ENCODE measurements at places on chromosomes 4 and X.

DNA sequence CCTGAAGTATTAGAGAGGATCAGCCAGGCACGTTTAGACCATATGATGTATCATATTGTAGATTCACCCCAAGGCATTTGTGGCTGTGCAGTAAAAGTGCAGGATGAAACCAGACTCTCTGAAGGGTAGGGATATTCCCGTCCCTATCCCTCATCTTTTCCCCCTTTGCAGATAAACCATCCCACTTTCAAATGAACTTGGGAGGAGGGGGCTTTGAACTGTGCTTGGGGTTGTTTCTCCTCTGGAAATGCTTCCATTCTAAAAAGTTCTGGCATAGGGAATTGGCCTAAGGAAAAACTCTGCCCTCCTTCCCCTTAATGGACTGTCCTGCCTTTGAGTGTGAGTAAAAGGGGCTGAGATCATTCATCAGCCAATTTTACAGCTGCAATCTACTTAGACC lies 23.8 kb downstream of the SNCA start:
- no peak for DNase-seq

DNA sequence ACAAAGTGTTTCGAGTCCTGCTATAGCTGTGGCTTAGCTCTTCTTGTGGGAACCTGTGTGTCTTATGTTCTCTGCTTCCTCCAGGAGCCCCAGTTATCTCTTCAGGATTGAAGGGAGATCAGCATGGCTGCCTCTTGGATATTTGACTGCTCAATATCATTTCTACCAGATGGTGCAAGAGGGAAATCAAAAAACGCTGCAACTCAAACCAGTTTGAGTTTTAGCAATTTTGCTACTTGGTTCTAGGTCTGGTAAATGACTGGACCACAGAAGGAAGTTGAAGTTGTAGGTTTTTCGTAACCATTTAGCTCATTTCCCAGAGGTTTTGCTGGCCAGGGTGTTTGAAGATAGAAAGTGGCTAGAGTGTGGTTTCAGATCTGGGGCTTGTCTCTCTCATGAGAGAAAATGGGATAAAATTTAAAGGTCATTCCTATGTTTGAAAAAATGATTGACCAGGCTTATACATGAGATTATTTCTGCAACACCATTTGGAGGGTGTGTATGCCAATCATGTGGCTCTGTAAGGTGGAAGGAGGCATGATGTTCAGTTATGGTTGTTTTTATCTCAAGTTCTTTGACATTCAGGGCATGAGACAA lies 210.4 kb downstream of the SPRY1 start:
- DNase-seq: peak; percentile 64

GRCh38 chrX:78011846-78012245 lies 42.4 kb upstream of the PGAM4 start:
- DNase-seq: no peak

GRCh38 chrX:23201706-23202105 lies 132.9 kb upstream of the PTCHD1 start:
- DNase-seq: no peak

- peak; percentile 63 for DNase-seq
These were observed 5.6 kb upstream of the CT45A1 start for GRCh38 chrX:135707880-135708279.

GRCh38 chr4:56372774-56373173 lies 14.5 kb downstream of the AASDH start:
- DNase-seq: no peak

GRCh38 chr4:183407128-183407585 lies 37.3 kb upstream of the CDKN2AIP start:
- peak; percentile 88 for DNase-seq

- DNase-seq: peak; percentile 44
These were observed 20.7 kb upstream of the IL13RA1 start for GRCh38 chrX:118706681-118707080.

DNA sequence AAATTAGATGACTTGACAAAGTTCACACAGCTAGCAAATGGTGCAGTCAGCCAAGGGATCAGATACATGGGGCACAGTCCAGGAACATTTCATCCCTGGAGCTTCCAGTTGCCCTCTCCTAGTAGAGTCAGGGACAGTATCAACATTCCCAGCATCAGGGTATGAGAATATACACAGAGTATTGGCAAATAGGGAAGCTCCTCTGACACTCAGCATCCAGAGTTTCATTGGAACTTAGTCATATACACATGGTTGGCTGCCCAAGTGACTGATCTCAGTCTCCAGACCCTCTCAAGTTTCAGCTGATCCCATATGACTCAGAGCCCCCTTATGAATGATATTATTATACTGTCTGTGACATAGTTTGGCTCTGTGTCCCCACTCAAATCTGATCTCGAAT lies 13.7 kb upstream of the KCTD8 start:
- DNase-seq: no peak

GRCh38 chrX:13411496-13412207 lies 91.8 kb upstream of the ATXN3L start:
- DNase-seq: no peak

DNA sequence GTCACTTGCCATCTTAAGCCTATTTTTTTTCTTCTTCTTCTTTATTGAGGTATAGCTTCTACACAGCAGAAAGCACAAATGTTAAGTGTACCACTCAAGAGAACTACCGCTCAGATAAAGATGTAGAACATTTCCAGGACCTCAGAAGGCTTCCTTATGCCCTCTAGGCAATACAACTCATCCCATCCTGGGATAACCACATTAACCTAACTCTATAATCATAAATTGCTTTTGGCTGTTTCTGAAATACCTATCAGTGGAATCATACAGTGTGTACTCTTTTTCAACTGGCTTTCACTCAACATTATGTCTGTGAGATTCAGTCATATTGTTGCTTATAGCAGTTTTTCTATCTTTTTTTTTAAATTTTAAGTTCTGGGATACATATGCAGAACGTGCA lies 51.7 kb downstream of the ARFIP1 start:
- DNase-seq: no peak

DNA sequence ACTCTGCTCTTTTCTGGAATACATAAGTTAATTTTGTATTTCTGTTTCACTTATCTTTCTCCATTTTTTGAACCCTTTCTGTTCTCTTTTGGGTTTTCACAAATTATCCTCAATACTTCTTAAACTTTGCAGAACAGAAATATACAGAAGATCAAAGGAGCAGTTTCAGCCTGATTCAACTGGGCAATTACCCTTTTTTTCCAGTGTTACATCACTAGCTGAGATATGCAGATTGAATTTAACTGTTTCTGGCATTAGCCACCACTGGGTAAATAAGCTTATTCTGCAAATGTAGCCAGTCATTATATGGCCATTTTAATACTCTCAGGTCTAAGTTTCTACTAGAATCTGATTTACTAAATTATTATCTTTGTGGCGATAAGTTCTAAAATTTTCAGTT lies 66.9 kb upstream of the GRID2 start:
- no peak for DNase-seq

DNA sequence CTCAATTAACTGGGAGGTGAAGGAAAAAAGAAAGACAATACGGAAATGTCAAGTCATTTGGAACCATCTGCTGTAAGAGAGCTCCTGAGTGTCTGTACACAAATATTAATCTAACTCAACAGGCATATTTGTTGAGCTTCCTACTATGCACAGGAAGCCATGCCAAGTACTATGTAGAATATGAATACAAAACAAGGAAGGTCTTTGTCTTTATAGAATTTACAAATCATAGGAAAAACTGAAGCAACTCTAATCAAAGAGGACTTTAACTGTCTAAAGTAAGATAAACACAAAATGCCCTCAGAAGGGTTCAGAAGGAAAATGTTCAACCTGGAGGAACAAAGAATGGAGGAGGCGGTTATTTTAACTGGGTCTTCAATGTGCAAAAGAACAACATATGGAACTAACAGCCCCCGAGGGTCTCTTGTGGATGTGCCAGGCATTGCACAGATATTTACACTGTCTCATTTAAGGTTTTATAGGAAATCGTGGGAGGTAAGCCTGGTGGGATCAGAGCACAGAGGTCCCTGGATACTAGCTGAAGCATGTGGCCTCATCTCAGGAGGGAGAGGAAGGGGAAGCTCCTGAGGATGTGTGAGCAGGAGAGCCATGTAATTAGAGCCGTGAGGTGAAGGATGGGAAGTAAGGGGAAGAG lies 5.8 kb downstream of the FAM114A1 start:
- no peak for DNase-seq

DNA sequence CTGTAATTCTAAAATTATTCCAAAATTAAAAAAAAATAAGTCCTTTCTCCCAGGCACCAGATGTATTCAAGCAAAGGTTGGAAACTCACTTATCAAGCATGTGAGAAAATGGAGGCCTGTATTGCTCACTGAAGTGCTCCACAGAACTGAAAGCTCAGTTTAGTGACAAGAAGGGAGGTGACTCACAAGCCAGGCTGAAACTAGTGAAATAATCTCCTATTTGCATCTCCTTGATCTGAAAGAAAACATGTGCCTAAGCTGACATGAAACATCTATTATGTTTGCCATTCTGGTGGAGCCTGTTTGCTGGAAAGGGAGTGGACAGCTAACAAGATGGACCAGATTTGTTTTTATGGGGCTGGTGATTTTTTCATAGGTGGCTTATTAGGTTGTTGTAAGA lies 54.0 kb upstream of the AMELX start:
- peak; percentile 22 for DNase-seq

DNA sequence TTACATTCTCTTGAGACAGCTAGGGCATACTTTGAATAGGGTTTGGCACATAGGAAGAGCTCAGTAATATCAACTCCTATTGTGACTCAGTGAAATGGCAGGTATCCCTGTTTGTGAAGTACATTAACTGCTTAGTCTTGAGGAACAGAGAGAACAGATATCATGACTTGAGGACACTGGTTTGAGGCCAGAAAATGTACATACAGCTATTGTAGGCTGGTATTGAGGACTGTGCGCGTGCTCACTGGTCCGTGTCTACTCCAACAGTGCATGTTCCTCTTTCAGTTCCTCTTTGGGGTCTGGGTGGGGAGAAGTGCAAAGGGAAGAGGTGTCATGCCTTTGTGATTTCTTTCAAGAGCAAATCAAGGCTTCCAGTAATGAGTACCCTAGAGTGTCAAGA lies 34.6 kb upstream of the TBC1D9 start:
- DNase-seq: peak; percentile 96

DNA sequence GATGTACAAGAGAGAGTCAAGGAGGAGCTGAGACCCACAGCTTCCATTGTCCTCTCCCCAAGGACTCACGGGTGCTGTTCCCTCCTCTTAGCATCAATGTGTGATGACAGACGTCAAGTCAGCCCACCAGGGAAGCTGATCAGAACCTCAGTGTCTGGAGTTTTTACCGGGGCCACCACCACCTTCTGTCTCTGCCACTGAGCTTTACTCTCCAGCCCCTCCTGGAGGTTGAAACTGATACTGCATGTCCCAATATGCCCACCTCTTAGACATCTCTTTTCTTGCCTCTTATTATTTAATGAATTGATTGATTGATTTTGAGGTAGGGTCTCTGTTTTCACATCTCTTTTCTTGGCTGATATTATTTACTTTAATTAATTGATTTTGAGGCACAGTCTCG lies 10.3 kb upstream of the AKAP17A start:
- DNase-seq: peak; percentile 82

DNA sequence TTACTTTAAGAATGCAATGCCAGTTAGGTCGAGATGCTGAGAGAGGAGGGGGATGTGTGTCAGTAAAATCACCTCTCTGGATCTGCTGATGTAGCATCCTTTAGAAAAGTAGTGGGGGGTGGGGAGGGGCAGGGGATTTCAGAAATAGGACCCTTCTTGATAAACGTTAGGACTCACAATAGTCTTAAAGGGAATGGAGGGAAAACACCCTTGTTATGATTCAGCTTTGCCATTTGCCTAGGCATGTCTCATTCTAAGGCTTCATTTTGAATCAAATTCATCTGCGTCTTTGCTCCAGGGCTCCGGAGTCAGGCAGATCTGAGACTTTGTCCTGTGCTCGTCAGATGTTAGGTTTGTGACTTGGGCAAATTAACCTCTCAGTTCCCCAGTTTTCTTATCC lies 879 bp downstream of the SH2D1A start:
- DNase-seq: no peak

- DNase-seq: no peak
These were observed 198.6 kb upstream of the S100G start for GRCh38 chrX:16451334-16451733.

DNA sequence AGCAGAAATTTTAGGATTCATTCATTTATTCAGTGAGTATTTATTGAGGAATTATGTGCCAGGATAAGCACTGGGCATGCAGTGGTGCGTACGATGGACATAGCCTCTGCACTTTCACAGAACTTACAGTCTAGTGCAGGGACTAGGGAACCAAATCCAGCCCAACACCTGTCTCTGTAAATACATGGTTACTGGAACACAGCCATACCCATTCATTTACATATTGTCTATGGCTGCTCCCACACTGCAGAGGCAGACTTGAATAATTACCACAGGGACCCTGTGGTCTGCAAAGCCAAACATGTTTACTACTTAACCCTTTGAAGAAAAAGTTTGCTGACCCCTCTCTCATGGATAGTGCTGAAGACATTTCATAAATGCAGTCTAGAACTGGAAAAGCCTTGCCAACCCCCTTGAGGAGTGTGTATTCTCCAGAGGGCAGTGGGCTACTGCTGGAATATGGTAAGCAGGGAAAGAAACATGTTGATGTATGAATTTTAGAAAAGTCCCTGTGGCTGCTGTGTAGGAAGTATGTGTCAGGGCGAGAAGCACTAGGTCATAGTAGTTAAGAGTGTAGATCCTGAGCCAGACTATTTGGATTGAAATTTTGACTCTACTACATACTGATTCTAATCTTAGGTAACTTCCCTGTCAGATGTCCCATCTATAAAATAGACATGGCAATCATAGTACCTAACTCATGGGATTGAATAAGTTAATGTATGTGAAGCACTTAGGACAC lies 75.5 kb downstream of the GALNT7 start:
- DNase-seq: no peak

- DNase-seq: no peak
These were observed 582.9 kb downstream of the ADGRL3 start for GRCh38 chr4:61783050-61783449.

DNA sequence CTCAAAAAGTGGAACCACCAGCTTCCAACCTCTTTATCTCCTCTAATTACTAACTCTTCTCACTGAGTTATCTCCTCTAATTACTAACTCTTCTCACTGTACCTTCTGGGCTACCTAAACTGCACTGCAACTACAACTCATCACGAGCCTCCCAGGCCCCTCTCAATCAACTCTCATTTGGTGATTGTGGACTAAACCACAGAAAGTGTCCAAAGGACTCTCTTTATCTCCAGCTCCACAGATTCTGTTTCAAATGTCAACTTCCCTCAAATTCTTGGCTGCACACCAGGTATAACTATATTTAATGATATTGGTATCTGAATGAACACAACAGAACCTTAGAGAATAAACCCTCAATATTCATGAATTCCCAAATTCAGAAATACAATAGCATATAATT lies 182.9 kb downstream of the MAML3 start:
- DNase-seq: no peak

DNA sequence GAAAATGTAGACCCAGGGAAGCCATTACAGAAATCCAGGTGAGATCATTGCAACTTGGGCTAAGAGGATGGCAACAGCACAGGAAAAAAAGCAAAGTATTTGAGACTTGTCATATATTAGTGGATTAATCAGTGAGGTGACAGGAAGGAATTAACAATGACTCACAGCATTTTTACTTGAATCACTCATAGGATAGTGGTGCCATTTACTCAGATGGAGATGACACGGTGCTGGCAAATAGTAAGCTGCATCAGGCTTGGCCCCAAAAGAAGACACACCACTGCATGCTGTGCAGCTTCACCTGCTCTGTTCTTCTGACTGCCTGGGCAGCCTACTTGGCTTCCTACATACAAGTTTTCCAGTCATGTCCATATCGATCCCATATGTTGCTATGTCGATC lies 144.8 kb downstream of the FRYL start:
- peak; percentile 26 for DNase-seq

GRCh38 chr4:107876099-107876498 lies 51.4 kb downstream of the SGMS2 start:
- DNase-seq: no peak
